ENCODE measurements at places on chromosomes 13 and 19.

GRCh38 chr19:3193256-3194105 lies 7.8 kb downstream of the NCLN start:
- no peak for DNase-seq

GRCh38 chr19:294946-295686 lies 3.9 kb upstream of the PLPP2 start:
- DNase-seq: peak; percentile 81

DNA sequence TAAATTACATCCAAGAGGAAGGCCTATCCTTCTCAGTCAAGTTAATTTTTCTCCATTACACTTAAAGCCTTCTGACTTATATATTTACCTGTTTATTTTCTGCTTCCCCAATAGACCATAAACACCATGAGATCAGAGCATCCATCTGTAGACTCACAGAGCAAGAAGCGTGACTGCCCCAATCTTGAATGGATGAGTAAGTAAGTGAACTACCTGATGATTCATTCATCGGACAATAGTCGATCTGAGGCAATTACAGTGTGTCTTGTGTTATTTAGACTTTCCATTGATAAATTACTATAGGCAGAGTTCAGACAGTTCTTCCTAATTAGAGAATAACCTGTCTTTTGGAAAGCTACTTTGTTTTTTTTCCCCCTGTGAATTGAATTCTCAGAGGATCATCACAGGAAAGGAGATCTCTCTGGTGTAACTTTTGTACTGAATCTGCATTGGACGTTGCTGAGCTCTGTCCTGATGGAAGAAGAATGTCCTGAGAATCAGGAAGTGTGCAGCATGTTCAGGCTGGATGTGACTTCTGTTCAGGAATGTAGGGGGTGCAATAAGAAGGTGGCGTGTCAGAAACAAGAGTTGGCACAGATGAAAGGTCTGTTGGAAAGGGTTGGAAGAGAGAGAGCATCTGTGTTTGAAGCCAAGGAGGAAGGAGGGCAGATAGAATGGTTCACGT lies 367.0 kb downstream of the NALCN start:
- DNase-seq: no peak

- no peak for DNase-seq
Measured at GRCh38 chr13:67967031-67967430, 736.9 kb upstream of the PCDH9 start.

DNA sequence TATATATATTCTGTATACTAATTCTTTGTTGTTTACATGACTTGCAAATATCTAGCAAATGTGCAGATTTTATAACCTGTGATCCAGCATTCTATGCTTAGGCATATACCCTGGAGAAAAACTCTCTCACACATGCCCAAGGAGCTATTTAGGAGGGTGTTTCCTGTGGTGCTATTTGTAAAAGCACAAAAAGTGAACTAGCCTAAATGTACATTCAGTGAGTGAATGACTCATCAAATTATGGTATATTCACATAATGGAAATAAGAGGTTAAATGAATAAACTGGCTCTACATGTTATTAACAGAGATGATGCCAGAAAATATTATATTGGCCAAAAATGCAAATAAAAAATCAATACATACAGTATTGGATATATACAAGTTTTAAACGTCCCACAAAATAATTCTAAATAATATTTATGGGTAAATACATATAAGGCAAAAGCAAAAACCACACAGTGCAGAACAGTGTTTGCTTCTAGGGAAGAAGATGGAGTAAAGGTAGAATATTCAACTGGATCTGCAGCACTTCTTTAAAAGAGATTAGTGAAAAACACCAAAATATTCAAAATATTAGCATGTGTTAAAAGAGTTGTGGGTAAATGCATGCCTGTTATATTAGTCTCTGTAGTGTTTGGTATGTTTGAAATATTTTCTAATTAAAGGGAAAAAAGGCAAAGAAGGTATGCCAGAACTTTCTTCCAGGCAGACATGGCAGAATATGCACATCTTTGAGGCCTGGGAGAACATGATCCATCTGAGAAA lies 344.7 kb downstream of the KLF5 start:
- DNase-seq: no peak
